ENCODE measurements at places on chromosomes 16 and 17.

DNA sequence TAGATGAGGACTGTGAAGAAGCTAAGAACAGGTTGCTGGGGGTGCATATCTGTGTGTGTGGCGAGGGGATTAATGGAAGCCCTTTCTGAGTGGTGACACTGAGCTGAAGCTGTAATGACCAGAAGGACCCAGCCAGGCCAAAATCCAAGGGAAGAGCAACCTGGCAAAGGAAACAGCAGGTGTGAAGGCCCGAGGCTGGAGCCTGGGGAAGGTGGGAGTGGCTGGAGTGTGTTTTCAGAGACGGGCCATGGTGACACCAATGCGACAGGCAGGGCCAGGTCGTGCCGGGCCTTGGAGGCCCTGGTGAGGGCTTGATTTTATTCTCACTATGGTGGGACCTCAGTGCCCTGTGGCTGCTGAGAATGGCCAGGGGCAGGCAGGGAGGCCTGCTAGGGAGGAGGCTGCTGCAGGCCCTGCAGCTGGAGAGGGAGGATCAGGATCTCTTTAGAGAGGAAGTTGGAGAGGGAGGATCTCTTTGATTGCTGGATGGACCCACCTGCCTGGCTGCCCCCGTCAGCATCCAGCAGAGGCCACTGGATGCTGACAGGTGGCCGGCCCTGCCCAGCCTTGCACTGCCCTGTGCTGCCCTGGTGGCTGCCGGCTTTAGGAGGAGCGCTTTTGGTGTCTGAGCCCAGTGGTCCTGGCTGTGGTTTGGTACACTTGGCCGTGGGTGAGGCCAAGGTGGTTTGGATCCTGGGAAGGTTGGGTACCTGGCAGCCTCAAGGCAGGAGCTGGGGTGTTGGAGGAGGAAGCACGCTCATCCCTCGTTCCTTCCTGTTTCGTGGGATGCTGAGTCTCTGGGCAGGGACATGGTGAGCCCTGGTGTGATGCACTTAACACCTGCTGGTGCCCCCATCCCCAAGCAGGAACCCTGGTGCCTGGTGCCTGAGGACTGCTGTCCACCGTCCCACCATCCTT lies 188.3 kb downstream of the SEC14L1 start:
- no peak for DNase-seq

- DNase-seq, result no peak
These were observed 150.8 kb downstream of the SNX11 start for GRCh38 chr17:48258331-48258730.

DNA sequence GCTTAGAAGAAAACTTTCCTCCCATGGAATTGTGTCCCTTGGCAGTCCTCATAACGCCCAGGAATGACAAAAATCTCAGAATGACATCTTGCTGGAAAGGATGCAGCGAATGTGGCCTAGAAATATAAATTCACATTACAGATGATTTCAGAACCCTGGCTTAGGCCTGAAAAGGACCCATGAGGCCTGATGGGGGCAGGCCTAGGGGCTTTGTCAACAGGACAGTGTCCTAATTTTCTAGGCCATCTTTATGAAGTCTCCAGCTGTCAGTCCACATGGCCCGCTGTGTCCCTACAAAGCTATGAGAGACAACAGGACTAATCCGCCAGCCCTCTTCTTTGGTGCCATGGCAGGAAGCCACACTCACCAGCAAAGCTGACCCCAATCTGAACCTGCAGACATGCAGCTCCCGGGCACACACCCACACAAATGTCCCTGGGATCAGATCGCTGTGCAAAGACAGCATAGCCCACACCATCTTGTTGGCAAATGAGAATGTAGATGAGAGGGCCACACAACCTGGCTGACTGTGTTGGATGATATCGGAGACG lies 40.4 kb upstream of the DNAH17 start:
- no peak for DNase-seq

GRCh38 chr16:69851491-69852240 lies 89.5 kb downstream of the WWP2 start:
- no peak for DNase-seq

DNA sequence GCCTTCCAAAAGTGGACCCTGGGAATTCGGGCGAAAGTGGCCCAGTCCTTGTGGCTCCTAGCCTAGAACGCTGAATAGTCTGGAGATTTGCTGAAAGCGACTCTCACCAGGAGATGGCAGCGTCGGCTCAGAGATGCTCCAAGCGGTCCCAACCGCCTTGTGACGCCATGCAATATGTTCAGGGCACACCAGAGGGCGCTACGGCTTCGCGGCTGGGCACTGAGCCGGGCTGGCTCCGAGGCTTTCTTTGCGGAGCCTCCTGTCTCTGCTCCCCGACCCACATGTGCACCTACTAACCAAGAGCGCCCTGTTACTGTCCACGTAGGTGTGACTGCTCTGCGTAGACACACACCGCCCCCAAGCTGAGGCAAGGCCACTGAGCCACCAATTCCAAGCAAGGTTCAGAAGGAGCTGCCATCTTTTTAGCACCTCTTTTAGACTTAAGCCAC lies 36.9 kb downstream of the SYCE1L start:
- peak; percentile 92 for DNase-seq

DNA sequence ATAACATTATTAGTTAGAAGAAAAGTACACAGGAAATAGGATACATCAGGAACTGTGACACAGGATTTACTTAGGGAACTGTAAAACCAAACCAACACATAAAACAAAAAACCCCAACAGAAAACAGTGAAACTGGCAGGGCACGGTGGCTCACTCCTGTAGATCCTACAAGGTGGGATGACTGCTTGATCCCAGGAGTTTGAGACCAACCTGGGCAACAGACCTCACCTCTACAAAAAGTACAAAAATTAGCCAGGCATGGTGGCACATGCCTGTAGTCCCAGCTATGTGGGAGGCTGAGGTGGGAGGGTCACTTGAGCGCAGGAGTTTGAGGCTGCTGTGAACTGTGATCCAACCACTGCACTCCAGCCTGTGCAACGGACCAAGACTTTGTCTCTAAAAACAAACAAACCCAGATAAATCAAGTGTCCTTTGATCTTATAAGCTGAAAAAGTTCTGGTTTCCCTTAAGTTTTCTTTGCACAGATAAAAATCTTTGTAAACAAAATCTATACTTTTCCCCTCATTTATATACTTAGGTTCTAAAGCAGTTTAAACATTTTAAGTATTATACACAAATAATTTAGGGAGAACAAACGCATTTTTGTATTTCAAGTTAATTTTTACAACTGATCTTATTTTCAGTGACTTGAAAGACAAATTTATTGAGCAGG lies 111.5 kb upstream of the TOB1 start:
- DNase-seq, result no peak

GRCh38 chr16:89046491-89046890 lies 47.2 kb upstream of the ACSF3 start:
- no peak for DNase-seq

- DNase-seq, result no peak
These were observed 70.5 kb downstream of the CFDP1 start for GRCh38 chr16:75362846-75363245.

DNA sequence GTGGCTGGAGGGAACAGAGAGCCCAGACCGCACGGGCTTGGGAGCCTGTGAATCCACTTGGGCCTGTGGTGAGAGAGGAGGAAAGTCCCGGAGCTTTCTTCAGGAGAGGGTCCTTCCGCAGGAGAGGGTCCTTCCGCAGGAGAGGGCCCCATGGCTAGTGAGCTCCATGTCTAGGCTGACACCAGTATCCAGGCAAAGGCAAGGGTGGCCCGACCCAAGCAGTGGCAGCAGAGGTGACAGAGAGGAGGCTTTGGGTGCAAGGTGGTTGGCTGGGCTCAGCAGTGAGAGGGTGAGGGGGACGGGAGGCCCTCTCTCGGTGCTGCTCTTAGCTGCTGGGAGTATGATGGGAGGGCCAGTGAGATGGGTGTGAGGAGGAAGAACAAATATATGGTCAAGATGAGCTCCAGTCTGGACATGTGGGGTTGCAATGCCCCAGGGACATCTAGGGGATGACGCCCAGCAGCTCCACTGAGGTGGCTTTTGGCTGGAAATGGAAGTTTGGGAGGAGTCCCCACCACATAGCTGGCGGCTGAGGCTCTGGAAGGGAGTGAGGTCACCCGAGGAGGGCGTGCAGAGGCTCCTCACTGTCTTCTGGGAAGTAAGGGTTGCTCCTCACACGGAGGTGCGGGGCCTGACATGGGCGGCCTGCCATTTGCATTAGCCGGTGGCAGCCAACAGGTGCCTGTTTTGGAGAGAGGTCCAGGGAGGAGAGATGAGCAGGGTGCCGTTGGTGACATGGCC lies 2.3 kb upstream of the HSD3B7 start:
- DNase-seq, result no peak

GRCh38 chr16:86016201-86016965 lies 117.4 kb downstream of the IRF8 start:
- peak; percentile 56 for DNase-seq

DNA sequence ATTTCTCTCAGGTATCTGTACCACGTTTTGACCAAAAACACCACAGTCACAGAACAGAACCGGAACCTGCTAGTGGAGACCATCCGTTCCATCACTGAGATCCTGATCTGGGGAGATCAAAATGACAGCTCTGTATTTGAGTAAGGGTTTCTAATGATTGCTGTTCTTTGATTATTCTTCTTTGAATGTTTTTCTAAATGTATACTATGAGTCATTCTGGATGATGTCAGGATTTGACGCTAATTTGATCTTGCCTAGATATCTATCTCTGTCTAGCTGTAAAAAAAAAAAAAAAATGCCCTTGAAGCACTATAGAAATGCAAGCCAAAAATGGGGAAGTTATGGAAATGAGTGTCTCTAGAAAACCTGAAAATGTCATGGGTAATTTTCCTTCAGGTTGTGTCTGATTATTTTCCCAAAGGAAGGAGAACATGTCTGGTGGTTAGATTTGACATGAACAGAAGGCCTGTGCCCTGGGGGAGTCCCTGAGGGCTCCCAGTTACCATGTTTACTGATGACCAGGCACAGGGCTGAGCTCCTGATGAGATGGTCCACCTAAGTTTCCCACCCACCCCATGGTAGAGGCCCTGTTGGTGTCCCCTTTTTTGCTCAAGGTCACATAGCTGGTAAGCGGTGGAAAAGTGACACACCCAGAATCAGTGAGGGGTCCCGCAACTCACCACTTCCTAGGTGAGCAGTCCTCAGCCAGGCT lies 13.6 kb downstream of the CLEC16A start:
- peak; percentile 81 for DNase-seq

- peak; percentile 69 for DNase-seq
These were observed 606 bp downstream of the THAP11 start for GRCh38 chr16:67842509-67843342.

DNA sequence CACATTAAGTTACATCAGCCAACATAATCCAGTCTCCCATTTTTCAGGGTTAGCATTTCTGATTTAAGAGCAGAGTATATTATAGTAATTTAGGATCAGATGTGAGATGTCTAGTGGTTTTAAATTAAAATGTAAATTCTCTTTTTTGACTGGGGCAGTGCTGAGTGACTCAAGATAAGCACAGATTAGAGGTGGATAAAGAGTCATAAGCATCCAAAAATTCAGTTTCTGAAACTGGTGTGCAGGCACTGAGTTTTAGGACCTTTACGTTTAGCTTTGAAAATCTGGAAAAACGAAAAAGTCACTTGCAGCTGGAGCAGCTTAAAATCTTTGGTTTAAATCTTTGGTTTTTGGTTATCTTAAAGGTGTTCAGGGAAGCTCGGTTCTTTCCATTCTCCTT lies 190.7 kb downstream of the FTO start:
- DNase-seq, result no peak

GRCh38 chr16:23356941-23357340 lies 54.8 kb downstream of the SCNN1B start:
- no peak for DNase-seq

GRCh38 chr17:72336026-72336803 lies 215.4 kb downstream of the SOX9 start:
- DNase-seq, result no peak

GRCh38 chr17:66290101-66290722 lies 12.2 kb upstream of the PRKCA start:
- DNase-seq, result no peak

- DNase-seq, result no peak
These were observed 13.2 kb downstream of the SDK2 start for GRCh38 chr17:73630965-73631595.

- peak; percentile 10 for DNase-seq
These were observed 209.6 kb upstream of the CACNG5 start for GRCh38 chr17:66625311-66625767.

DNA sequence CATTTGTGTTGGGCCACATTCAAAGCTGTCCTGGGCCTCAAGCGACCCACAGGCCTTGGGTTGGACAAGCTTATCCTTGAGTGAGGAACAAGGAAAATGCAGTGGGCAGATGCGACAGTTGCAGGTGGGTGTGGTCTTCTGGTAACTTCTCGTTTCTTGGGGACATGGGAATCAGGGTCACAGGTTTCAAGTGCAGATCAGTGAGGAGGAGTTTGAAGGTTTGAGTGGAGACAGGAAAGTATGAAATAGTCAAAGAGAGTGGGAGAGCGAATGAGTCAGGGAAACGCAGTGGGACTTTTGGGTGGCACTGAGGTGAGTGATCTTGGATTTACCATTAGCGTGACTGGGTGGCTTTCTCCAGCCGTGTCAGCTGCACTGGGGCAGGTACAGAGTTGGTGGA lies 15.4 kb upstream of the CCL22 start:
- DNase-seq, result no peak

DNA sequence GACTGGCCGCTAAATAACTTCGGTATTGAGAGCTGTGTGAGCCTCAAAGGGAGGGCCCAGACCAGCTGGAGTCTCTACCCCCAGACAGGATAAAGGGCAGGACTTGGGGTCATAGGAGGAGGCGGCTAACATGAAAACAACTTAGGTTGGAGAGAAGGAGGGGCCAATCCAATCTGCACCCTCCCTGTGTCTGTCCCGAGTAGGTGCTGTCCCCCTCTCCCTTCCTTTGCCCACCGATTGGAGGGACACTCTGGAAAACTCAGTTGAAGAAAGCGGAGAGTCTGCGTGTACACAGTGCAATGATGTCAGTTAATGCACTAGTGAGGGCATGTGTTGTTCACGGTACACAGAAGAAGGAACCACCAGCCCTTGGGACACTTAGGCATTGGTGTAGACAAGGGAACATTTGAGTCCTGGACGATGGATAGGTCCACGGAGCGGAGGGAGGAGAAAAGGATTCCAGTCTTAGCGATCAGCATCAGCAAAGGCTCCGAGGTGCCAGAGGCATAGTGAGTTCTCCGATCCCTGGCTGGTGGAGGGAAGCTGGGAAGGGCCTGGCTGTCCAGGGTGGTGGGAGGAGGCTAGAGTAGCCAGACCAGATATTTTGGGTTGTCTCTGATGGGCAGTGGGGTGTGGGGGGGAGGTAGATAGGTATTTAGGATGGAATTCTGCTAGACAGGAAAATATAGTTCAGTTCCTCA lies 761 bp downstream of the NOL3 start:
- no peak for DNase-seq

DNA sequence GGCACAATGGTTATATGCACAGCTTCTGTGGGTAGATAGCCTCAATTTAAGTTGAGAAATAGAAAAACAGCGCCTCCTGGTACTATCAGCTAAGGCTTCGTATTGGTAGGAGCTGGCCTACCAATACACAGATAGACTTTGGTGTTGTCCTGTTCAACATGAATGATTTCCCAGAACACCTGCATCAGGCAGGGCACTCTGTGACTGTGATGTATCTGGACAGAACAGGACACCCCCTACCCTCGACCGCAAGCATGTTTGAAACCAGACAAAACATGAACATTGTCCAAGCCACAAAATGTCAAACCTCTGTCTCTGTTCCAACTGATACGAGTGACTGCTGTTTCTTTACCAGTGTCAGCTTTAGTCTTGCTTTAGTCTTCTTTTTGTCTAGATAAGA lies 144.9 kb downstream of the HAPSTR1 start:
- no peak for DNase-seq

- DNase-seq, result no peak
These were observed 59.0 kb downstream of the ELAC2 start for GRCh38 chr17:12958786-12959185.

GRCh38 chr16:68607443-68607842 lies 37.7 kb upstream of the CDH3 start:
- DNase-seq, result no peak

- DNase-seq, result no peak
These were observed 31.5 kb upstream of the SHISA9 start for GRCh38 chr16:12869698-12870427.
